CD8-positive, alpha-beta memory T cell (primary cell): ENCODE measurements at places on chromosomes 2 and 18. TPM values are rescaled to one million over a fixed set of nuclear protein-coding genes. Genes with fewer than 3 reads are reported as not detected.
A peak's percentile ranks its signal among the peaks of the same experiment; 100 is the strongest.

Gene TTN
- 0.80 TPM for total RNA-seq

Gene UGT1A5
- total RNA-seq, result not detected

Gene GPR75
- 2.1 TPM for total RNA-seq

Gene SOWAHC
- total RNA-seq, result 0.11 TPM

Gene ANKZF1
- total RNA-seq, result 72.4 TPM

Gene DSEL
- total RNA-seq, result 0.24 TPM

Gene TEKT4
- not detected for total RNA-seq

Gene ABI2
- 32.1 TPM for total RNA-seq

Gene CTLA4
- 37.7 TPM for total RNA-seq

Gene PLGLB2
- total RNA-seq, result 0.59 TPM

Gene TUBA3D
- not detected for total RNA-seq

Gene PRSS56
- not detected for total RNA-seq

- no peak for DNase-seq
These were observed 195.3 kb downstream of the CCDC85A start for GRCh38 chr2:56379066-56379465.

- DNase-seq, result no peak
These were observed 154.0 kb downstream of the LDLRAD4 start for GRCh38 chr18:13372531-13372951.

GRCh38 chr18:27094621-27095020 is 90.5 kb downstream of the CHST9 start:
- no peak for DNase-seq

DNA sequence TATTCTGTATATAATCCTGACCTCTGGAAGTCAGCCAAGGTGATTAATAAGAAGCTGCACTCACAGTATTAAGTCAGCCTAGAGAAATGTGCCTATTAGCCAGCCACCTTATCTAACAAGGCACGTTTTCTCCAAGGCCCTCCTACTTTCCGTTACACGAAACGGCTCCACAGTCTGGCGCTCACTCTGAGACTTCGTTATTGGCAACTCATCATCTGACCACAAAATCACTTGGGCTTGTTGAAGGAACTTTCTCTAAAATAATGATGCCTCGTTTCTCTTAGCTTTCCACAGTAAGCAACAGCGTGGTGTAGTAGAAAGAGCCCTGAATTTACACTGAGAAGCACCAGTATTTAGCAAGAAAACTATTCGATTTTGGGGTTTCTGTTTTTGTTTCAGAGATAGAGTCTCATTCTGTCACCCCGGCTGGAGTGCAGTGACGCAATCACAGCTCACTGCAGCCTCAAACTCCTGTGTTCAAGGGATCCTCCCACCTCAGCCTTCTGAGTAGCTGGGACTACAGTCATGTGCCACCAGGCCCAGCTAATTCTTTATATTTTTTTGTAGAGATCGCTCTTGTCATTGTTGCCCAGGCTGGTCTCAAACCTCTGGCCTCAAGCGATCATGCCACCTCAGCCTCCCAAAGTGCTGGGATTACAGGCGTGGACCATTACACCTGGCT is 53.6 kb upstream of the SLC14A1 start:
- DNase-seq, result peak; percentile 33

DNA sequence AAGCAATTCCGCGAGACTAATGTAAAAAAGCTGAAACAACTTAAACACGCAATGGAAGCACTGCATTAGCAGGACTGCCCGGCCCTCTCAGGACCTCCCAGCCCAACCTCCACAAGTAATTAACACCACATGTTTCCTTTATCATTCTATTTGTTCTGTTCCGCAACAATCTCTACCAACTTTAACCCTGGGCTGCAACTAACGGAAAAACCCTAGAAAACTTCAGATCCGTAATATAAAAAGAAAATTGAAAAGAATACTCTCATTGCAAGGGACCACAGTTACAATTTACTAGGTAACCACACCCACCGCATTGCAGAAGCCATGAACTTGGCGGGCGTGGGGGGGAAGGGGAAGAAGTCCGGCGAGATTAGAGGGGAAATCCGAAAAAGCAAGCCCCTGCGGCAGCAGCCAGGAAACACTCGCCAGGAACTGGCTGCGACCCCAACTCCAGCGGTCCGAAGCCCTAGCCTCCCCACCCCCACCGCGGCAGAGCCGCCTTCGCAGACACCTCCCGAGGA is 1.2 kb downstream of the EPB41L3 start:
- no peak for DNase-seq

DNA sequence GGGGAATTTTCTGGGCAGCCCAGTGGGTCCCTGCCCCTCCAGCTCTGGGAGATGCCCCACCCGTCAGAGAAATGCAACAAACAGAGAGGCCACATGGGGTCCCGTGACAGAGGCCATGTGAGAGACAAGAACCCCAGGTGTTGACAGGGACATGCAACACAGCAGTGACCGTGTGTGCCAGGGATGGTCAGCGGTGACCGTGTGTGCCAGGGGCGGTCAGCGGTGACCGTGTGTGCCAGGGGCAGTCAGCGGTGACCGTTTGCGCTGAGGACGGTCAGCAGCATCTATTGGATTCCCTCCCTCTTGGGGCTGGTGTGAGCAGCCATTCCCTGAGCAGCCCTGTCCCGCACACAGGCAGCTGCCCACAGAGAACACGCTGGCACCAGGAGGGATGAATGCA is 146.6 kb upstream of the OTOS start:
- no peak for DNase-seq

GRCh38 chr2:75896779-75897366 is 186.2 kb upstream of the GCFC2 start:
- DNase-seq, result no peak

DNA sequence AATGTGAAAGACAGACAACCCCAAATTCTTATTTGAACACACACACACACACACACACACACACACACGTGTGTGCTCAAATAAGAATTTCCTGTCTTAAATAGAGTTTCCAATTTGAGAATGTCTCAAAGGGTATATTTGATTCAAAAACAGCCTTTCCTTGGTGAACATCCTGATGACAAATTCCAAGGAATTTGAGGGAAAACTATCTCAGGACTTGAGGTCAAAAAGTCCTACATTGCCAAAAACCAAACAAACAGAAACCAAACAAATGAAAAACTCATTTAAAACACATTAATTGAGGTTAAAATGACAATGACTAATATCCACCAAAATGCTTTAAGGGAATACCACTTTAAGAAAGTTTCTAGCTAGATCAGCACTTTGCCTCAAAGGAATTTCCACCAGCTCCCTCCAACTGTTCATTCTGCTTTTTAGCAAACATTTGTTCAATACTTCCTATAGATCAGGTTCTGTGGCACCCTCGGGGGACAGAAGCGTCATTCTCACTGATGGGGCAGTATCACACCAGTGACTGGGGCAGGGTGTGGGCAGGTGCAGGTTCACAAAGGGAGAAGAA is 232.1 kb upstream of the TRIB2 start:
- DNase-seq, result no peak

- no peak for DNase-seq
These were observed 717.9 kb upstream of the SLC8A1 start for GRCh38 chr2:41169744-41170143.

DNA sequence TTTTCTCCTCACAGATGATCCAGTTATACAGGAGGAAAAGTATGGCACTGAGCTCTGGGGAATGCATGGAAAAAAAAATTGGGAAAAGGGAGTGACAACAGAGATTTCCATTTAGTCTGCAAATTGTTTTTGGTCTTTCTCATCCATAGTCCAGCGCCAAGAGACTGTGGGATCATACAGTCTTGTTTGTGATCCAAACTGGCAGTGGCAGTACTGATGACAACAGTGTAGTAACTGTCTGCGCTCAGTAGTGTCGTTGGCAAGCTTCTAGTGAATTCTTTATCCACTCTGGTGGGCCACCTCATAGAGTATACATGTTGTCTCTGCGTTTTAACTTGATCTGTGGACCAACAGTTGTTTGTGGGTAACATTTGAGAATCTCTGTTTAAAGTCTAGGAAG is 37.9 kb downstream of the GALNT1 start:
- DNase-seq, result no peak
